ENCODE measurements at places on chromosomes 5 and 9. TPM values are rescaled to one million over a fixed set of nuclear protein-coding genes. Genes with fewer than 3 reads are reported as not detected.

- no peak overlapping the region for H3K4me3 ChIP-seq
- no peak for DNase-seq
- H3K36me3 ChIP-seq, result no peaks in the 10 kb centered on the region
- no peak overlapping the region for H3K27ac ChIP-seq
These were observed 35.0 kb upstream of the ANKH start for GRCh38 chr5:14906628-14907027.

Gene SYK
- 0.41 TPM for total RNA-seq

Gene CHSY3
- total RNA-seq, result 11.9 TPM

DNA sequence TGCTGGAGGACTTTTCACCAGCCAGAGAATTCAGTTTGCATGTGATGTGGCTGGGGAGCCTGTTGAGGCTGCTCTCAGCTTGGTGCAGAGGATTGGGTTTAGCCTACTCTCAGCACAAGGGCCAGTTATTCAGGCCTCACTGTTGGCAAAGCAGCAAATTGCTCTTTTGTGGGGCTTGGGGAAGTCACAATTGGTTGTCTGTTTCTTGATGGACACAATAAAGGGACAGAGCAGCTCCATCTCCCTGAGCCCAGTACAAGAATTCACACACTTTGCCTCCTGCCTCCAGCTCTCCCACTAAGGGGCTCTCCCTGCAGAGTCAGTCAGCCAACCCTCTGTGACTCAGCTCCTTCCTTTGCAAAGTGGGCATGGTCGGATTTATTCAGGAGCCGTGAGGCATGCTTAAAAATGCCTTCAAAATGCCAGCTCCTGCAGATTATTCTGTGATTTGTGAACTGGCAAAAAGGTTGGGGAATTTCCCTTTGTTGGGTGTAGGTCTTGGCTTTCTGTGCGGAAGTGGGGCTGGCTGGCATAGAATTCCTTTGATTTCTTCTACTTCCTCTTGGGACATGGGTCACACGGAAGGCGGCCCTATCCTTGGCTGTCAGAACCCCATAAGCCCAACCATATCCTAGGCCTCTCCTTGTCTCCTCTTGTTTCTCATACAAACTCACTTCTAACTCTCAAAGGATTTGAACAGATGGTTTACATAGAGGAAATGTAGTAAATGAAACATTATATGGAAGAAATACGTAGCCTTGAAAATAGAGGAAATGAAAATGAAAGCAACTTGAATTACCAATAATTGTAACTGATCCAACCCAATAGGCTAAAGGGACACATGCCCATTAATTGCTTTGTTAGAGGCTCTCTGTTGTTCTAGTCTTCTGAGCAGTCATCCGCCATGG, 118.7 kb upstream of the CD180 start:
- H3K4me1 ChIP-seq, result peaks cover 10% of the 10 kb centered on the region
- H3K4me3 ChIP-seq, result peak overlapping the region; percentile 5
- no peaks in the 10 kb centered on the region for H3K36me3 ChIP-seq
- DNase-seq, result peak; percentile 65

GRCh38 chr9:137457406-137458193, 1.5 kb downstream of the NSMF start:
- no peak for DNase-seq
- peak overlapping the region; percentile 67 for H3K4me3 ChIP-seq
- no peaks in the 10 kb centered on the region for H3K27me3 ChIP-seq
- H3K36me3 ChIP-seq, result peaks cover 3% of the 10 kb centered on the region

Gene IFNA21
- not detected for total RNA-seq

Gene ST8SIA4
- 0.59 TPM for total RNA-seq

Gene SPINK6
- not detected for total RNA-seq

DNA sequence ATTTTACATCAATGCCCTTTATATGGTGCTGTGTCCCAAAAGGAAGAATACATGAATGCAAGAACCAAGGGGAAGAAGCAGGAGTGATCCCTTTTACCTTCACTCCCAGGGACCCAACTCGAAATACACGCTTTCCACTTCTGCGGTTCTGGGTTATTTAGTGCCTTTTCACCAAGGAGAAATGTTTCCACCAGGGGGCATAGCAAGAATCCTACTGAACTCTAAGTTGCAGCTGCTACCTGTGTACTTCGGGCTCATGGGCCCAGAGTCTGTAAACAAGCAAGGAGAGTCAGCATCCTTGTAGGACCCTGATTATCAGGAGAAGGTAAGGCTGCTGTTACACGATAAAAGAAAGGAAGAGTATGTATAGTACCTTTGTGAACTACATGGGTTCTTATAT, 45.7 kb downstream of the DPYSL3 start:
- H3K4me1 ChIP-seq, result no peaks in the 10 kb centered on the region
- H3K4me3 ChIP-seq, result no peak overlapping the region

Gene NDUFS6
- total RNA-seq, result 37.6 TPM

Gene ZNF608
- 57.3 TPM for total RNA-seq
